ENCODE measurements at places on chromosomes 4 and X.

- no peak for DNase-seq
Measured at GRCh38 chr4:77199276-77199675, 42.3 kb downstream of the CCNG2 start.

DNA sequence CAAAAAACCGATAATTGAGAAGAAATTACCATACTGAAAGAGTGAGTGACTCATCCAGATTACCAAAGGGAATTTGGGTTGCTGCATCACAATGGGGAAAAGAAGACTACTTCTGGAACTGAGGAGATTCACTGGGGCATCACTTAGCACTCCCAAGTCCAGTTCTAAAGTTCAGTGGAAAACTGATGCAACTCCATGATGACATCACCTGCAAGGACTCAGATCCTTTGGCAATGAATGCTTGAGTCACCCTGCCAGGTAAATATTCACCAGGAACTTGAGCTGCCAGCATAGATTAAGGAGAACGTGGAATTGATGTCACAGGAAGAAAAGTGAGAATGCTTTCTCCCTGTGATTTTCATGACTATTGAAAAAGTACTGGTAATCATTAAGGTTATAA lies 32.0 kb upstream of the SMIM10L2A start:
- no peak for DNase-seq

- DNase-seq, result no peak
Measured at GRCh38 chr4:82739287-82740190, 59.1 kb downstream of the SCD5 start.

- DNase-seq, result no peak
Measured at GRCh38 chr4:138223231-138223910, 18.8 kb downstream of the SLC7A11 start.

- no peak for DNase-seq
Measured at GRCh38 chrX:24124244-24124799, 25.2 kb upstream of the ZFX start.
